AML-193 (cell line): ENCODE measurements at places on chromosomes 13 and 19.

DNA sequence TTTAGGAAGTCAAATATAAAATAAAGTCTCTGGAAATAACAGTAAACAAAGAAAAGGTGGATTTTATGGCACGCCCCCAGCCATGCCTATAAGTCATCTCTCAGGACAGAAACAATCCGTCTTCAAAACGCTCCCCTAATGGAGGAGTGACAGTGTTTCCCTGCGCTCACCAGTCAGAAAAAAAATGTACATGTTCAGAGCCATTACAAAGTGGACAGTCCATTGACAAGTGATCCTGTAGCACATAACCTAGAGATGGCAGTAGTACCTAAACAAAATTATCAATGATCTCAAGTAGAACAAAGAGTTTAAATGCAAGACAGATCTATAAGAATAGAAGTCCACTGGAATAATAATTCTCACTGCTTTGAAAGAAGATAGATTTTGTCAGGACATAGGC is 891.7 kb upstream of the MIR17HG start:
- DNase-seq = no peak

DNA sequence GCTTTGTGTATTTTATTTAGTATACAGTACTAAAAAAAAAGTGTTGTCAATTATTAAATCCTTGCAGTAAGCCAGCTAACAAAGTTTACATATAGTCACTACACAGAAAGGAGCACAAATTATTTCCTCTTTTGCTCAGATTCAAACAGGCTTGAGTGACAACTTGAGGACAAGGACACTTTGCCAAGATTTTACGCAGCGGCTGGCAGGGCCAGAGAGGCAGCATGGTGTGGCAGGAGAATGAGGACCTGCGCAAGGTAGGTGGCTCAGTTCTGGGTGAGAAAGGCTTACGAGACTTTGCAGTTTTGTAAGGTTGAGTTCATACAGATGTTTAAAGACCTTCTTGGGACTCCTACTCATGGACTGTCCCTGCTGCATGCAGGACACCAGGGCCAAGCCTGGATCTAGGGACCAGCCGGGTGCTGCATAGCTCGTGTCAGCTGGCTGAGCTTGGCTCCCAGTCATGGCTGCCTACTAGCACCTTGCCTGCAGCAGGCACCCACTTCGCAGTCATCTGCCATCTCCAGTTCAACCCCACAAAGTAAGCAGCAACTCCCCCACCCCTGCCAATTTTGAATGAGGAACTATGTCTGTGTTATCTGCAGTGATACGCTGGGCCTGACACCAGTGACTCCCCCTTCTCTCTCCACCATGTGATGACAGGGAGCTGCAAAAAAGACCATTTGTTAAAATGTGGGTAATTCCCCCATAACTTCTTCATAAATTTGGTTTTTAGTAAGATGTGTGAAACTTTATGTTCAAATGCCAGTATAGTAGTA is 3.7 kb upstream of the TUBA3C start:
- no peak for DNase-seq

DNA sequence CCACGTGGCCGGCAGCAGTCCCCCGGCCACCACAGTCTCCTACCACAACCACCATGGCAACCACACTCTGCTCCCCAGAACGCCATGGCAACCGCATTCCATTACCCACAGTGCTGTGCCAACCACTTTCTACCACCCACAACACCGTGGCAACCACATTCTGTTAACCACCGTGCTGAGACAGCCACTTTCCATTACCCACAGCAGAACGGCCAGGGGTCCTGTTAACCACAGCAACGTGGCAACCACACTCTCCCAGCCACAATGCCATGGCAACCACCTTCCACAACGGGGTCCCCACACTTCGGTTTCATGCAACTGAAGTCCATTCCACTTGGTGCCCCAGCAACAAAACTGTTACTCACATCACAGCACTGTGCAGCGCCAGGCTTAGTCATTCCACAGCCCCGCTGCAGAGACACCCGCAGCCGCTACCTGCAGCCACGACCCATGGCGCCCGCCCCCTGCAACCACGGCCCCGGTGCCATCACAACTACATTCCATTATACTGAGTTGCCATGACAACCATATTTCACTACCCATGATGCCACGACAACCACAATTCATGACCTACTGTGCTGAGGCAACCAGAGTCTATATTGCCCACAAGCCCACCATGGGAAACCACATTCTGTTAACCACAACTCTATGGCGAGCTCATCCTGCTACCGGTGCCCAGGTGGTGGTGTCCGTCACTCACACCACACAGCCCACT is 10.0 kb downstream of the DPF1 start:
- no peak for DNase-seq

DNA sequence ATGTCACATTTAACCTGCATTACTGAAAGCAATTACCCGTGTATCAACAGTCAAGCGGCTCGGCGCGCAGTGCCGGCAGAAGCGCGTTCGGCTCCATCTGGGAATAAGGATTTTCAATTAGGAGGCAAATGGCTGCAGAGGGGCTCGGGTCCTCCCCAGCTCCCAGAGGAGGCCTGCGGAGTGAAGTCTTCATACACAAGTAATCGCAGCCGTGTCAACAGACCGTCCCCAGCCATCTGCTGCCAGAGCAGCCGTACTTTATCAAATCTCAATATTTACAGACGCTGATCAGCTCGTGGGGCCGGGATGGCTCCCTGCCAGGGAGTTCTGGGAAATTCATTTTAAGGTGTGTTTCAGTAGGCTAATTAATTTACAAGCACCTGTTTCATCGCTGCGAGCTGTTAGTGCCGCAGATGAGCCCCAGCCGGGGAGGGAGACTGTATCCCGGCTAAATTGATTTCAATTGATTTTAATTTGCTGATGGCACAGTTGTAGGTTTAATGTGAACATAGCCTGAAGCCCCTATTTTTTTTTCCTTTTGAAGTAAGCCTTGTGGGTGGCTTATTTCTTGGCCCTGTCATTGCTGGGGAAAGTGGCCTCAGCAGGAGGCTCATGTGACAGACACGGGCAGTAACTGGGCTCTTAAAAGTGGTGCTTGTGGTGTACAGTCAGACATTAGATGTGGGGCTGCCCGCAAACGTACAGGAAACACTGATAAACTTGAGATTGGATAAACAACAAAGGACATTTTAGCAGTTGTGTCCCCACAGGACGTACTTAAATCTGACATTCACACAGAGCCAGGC is 252.7 kb downstream of the TEX29 start:
- no peak for DNase-seq

DNA sequence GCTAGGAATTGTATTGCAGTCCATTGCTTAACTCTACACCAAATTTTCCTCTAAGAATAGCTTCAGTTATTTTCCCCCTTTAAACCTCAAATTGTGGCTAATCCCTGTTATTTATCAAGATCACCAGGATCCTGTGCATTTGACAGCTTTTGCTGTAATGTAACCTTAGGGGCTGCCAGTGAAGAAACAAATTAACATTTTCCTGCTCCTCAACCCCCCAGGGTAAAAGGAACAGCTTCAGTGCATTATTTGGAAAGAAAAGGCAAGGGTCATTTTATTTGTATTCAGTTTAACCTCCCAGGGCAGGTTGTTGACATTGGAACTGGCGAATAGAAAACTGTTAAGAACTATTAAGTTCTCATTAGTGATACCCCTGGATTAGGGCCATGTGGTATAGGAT is 57.0 kb downstream of the PCDH20 start:
- DNase-seq = no peak

GRCh38 chr19:30171138-30171635 is 201.0 kb upstream of the ZNF536 start:
- DNase-seq = no peak

GRCh38 chr13:114259974-114260373 is 21.4 kb upstream of the UPF3A start:
- DNase-seq = no peak

DNA sequence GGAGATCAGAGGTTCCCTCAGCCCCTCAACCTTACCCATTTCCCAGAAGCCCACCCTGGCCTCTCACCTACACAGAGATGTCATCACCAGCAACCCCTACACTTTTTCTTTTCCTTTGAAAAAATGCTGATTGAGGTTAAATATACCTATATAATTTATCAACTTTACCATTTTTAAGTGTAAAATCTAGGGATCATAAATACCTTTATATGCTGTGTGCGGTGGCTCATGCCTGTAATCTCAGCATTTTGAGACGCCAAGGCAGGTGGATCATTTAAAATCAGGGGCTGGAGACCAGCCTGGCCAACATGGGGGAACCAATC is 3.1 kb downstream of the KIR2DL4 start:
- DNase-seq = no peak

DNA sequence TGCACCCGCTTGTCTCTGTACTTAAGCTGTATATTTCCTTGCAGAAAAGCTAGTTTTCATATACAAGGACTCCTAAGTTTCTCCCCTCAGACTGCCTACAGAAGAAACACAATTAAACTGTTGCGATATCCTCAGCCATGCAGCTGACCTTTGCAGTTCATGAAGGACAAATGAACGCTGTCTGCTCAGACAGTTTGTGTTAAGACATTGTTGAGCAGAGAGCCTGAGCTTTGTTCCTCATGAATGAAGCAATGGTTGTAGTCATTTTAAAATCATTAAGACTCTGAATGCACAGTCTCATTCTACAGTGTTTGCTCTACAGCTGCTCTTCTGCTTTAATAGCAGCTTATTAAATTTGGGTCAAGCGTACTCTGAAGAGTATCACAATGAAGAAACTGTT is 23.2 kb upstream of the MAB21L1 start:
- no peak for DNase-seq

GRCh38 chr13:113723410-113724015 is 35.5 kb upstream of the TMEM255B start:
- DNase-seq = no peak
